Right lobe of liver (tissue), 6 donors: ENCODE measurements at places on chromosomes 6 and 20.

DNA sequence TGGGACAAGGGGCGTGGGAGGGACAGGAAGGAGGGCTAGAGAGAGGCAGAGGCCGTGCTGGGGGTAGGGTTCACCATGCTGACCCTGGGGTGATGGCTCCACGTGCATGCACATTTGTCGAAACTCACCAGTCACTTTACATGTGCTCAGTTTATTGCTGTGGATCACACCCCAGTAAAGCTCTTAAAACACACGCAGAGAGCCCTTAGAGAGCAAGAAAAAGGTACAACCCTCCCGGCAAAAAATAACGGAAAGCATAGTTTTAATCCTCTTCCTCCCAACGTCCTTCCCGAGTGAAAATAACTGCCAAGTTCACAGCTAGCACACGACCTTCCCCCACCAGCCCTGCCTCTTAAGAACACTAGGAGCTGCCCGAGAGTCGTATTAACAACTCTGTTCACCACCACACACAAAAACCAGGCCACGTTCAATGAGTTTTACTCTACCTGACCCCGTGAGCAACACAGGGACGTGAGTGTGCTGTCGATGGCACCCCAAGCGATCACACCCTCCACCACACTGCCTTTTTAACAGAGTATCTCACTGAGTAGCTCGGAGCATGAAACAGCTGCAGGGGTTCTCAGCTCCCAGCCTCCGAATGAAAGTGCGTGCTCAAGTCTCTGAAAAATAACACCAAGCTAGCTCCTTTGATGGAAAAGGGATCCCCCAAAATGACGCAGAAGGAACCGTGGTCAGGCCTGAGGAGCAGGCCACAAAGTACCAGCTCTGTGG is 39.7 kb downstream of the TAF4 start:
- DNase-seq, result no peak

DNA sequence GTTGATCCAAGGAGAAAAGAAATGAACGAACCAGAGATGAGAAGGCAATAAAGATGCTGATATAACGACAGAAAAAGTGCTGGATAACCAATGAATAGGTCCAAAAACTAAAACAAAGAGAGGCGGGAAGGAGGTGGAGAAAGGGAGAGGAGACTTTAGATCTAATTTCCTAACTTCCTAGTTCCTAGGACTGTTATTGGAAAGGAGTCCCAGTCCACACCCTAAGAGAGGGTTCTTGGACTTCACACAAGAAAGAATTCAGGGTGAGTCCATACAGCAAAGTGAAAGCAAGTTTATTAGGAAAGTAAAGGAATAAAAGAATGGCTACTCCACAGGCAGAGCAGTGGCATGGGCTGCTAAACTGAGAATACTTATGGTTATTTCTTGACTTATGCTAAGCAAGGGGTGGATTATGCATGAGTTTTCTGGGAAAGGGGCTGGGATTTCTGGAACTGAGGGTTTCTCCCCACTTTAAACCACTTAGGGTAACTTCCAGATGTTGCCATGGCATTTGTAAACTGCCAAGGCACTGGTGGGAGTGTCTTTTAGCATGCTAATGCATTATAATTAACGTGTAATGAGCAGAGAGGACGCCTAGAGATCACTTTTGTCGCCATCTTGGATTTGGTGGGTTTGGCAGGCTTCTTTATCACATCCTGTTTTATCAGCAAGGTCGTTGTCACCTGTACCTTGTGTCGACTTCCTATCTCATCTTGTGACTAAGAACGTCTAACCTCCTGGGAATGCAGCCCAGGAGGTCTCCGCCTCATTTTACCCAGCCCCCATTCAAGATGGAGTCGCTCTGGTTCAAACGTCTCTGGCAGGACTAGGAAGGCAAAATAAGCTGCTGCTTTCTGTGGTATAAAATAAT is 60.9 kb upstream of the RBM24 start:
- DNase-seq, result no peak

DNA sequence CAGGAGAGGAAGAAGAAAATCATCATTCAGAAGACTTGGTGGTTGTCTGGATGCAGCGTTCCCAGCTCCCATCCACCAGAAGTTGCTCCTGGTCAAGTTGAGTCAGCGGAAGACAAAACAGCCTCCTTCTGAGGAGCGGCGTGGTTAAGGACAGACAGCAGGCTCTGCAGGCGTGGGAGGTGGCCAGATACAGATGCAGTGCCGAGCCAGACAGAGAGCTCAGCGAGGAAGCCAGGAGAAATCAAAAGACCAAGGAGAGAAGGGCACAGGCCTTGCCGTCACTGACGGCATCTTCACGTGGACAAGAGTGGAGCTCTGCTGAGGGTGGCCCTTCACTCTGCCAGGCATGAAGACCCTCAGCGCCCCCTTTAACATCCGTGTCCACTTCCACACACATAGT is 158.5 kb downstream of the THBS2 start:
- no peak for DNase-seq

DNA sequence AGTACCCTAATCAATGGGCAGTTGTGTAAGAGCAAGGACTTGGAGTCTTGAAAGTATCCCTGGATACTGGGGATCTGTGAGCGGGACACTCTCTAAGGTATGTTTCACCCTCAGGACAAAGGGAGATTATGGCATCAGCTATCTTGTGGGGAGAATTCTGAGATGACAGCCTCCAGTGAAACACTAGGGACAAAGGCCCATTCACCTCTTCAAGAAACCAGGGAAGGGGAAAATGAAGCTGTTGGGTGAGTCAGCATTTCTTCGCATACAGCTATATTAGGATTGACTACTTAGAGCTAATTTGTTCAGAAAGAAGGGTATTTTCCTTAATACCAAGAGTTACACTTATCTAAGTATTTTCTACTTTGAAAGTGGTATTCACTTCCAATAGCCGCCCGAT is 35.9 kb downstream of the OPN5 start:
- DNase-seq, result no peak

DNA sequence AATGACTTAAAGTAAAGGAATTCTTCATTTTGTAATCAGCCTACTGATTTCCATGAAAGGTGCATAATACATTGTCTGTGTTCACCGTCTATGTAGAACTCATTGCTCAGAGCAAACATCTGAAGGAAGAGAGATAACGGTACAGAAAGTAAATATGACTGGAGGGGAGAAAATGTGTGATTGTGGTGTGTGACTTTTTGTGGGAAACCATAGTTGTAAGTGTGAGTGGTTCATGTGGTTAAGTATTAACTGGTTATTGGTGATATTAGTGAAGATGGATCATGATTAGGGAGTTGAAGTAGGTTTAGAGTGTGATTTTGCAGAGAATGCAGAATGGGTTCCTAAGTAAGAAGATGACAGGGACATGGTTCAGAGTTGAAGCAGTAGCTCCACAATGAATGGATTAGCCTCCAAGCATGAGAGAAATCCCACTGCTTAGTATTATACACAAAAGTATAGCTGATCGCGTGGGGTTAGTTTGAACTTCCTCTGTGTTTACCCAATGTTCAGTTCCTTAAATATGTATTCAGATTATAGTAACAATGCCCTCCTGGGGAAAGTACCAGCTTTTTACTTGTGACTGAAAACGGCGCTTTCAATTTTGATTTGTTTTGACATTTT is 368.9 kb downstream of the UTRN start:
- DNase-seq, result no peak

DNA sequence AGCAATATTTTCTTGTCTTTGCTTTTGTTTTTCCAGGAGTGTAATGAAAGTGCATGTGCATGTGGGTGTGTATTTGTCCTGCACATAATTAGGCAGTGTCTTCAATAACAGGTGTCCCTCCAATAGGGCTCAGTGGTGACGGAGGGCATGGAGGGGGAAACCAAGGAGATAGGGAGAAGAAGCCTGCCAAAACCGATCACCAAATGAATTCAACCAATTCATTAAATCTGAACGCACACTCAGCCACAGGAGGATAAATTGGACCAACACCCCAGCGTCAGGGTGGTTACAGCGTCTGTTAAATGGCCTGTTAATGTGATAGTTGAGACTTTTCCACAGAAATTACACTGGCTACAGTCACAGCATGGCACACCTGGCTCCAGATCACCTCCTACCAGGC is 527.6 kb downstream of the CD83 start:
- no peak for DNase-seq
